Hippocampal formation (tissue), 2 donors: ENCODE measurements at places on chromosomes 1 and 21.

- no peak for DNase-seq
These were observed 10.4 kb upstream of the FCMR start for GRCh38 chr1:206932177-206932576.

GRCh38 chr21:28235169-28235895, 757.3 kb downstream of the LTN1 start:
- no peak for DNase-seq

DNA sequence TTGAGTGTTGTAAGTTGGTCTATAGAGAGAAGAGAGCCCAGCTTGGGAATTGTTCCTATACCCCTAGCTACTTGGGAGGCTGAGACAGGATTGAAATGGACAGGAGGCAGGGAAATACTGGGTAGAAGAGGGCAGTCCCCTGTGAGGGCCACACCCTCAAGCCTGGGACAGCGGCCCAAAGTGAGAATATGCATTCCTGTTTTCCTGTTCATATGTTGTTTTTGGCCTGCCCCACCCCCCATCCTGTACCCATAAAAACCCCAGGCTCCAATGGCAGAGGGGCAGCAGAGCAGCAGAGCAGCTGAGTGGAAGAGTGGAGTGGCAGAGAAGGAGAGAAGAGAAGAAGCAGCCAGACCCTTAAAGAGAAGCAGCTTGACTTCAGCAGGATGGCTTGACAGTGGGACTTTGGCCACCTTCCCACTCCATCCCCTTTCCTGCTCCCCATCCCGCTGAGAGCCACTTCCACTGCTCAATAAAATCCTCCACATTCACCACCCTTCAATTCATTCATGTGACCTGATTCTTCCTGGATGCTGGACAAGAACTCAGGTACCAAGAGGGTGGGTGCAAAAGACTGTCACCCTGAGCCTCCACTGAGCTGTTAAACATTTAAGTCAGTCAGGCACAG, 70.6 kb upstream of the PUM1 start:
- DNase-seq: no peak

DNA sequence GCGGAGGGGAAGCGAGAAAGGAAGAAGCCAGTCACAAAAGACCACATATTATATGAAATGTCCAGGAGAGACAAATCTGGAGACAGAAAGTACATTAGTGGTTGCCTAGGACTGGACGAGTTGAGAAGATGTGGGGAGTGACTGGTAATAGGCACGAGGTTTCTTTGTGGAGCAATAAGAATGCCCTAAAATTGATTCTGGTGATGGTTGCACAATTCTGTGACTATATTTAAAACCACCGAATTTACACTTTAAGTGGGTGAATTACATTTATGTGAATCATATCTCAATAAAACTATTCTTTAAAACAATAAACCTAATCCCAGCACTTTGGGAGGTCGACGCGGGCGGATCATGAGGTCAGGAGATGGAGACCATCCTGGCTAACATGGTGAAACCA, 63.1 kb downstream of the ZNF281 start:
- no peak for DNase-seq

DNA sequence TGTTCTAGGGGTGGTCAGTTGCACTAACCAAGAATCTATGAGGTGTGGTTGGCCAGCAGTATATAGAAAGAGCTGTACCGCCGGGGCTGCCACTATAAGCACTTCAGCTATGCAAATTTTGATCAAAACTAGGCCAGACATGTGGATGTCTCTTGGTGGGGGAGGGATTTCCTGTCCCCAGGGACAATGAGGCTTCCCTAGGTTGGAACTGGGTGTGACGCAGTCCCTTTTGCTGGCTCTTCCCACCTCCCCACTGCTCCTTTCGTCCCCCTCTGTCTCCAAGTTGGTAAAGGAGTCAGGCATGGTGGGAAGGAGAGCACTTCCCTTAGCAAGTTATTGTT, 13.6 kb downstream of the SDCCAG8 start:
- DNase-seq: no peak

- DNase-seq: no peak
These were observed 425.3 kb downstream of the DUSP10 start for GRCh38 chr1:221316491-221317056.

DNA sequence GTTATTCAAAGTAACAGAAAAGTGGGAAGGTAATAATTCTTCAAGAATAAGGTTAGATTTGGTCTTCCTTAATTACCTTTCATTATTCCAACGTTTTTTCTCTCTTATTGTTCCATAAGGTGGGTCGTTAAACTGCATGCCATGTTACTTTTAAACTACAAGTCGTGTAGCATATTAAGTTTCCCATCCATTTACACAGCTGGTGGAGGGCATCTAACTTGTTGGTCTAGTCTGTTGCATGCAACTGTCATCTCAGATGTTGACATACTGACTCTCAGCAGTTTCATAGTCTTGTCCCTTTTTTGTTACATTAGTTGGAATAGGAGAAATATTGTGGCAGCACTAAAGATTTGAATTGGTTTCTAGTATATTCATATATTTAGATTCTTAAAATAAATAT, 54.6 kb upstream of the BMP8A start:
- no peak for DNase-seq

DNA sequence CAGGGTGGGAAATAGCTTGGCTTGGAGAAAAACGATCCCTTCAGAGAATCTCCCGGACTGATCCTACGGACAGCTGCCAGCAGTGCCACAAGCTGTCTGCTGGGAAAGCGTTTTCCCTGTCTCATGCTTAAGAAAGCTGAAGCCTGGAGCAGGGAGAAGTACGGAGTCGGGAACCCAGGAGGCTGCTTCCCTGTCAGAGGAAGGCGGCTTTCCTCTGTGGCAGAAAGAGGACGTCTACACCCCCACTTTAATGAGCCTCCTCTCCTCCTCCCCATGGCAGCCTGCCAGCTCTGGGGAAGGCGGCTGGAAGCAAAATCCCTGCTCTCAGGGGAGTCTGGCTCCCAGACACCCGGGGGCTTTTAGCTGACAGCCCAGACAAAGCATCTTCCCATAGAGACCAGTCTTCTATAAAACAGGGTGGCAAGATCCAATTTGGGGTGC, 7.3 kb downstream of the KIF21B start:
- peak; percentile 51 for DNase-seq

- DNase-seq: no peak
These were observed 151.2 kb downstream of the PTBP2 start for GRCh38 chr1:96872757-96873156.

- no peak for DNase-seq
These were observed 55.5 kb upstream of the ZC3H11B start for GRCh38 chr1:219668446-219668845.

DNA sequence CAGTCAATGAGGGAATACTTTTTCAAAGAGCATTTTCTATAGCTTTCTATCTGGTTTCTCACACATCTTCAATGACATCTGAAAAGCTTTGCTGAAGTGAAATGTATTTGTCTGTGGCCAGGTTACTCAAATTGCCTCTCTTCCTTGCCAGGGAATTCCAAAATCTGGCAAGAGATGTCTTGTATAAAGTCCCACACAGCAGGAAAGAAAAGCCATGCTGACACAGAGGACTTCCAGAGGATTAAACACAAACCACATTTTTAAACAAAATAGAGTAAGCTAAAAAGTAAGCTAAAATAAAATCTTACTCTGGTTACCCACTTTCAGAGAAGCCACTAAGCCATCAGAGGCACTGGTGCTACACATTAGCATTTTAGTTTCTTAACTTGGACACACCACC, 93.1 kb upstream of the BCAR3 start:
- DNase-seq: no peak

GRCh38 chr1:41122851-41123518, 101.5 kb upstream of the SLFNL1 start:
- DNase-seq: no peak

DNA sequence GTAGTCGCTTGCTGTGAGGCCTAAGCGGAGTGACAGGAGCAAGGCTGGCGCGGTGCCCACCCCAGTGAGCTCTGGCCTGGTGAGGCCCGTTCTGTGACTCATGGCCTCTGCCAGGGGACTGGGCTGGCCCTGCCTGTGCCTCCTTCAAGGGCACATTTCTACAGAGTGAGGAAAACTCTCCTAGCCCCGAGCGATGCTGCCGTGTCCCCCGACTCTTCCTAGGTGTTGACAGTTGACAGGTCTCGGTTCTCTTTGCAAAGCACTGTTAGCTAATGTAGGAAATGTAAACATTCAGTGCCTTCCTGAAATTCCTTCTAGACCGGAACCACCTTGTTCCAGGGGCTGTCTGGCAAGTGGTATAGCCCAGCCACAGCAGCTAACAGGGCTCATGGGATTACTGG, 43.9 kb downstream of the ABCG1 start:
- DNase-seq: peak; percentile 34

GRCh38 chr21:27564684-27565301, 597.9 kb upstream of the ADAMTS5 start:
- peak; percentile 36 for DNase-seq

- no peak for DNase-seq
These were observed 108.7 kb downstream of the LTN1 start for GRCh38 chr21:28883931-28884330.

DNA sequence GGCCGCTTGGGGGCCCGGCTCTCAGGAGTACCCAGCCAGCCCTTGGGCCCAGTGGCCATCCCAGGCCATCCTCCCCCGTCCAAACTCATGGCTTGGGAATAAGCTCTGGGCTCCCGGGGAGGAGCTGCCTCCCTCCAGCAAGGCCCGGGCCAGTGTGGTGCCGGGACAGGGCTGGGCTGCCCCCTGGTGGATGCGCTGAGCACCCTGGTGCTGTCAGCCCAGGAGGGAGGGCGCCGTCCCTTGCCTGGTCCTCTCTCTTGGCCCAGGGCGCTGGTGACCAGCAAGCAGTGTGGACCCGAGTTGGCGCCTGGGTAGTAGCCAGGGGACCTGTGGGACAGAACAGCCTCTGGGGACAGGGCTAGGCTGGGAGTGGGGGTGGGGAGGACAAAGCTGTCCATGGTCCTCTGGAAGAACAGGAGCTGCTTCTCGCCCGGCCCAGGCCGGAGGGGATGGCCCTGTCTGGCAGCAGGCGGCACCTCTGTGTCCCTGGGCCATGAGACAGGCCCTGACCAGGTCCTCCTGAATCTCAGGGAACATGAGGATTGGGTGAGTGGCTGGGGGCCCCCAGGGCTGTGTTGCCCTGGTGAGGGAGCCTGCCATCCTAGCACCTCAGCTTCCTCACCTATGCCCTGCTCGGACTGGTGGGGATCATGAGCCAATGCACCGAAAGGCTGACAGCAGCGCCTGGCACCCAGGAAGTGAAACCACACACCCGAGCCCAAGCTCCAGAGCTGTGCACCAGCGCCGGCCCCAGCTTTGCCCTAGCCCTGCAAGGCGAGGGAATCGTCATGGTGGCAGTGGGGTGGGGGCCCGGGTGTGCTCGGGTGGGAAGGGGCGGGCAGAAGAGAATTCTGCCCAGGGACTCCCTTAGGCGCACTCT, 9.4 kb downstream of the MORN1 start:
- DNase-seq: peak; percentile 63

- DNase-seq: peak; percentile 19
These were observed 361.5 kb upstream of the ZP4 start for GRCh38 chr1:238252033-238252802.

GRCh38 chr1:33377013-33377412, 53.9 kb downstream of the PHC2 start:
- no peak for DNase-seq

GRCh38 chr1:160206036-160206389, 829 bp downstream of the PEA15 start:
- no peak for DNase-seq

DNA sequence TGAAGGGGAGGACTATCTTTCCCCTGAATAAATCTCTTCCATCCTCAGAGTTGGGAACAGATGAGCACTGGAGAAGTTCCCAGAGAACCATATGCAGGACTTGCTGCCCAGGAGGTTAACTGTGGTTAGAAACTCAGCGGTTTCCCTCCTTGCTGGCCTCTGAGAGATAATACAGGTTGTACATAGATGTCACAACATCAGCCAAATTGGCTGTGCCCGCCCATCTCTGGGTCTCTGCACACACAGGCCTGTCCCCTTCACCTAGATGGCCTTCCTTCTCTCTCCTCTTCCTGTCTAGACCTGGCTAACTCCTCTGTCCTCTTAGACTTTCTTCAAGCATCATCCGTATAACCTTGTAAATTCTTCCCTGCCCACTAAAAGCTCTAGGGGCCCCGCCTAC, 5.7 kb downstream of the RGS5 start:
- DNase-seq: no peak

GRCh38 chr1:24216276-24217074, 29.4 kb upstream of the IFNLR1 start:
- no peak for DNase-seq

DNA sequence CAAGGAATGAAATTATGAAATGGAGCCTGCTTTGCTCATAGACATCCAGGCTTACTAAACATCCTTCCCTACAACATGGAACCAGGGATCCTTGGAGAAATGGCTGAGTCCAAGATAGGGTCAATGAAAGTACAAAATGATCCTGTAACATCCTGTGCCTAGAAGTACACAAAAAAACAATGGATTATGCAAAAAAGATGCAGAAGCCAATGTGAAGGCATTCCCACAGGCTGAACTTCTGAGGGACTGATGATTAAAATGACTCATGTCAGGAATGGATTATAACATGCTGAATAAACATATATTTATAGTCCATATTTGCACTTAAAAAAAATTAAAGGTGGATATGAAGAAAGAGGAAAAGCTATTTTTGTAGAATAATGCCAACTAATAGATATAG, 10.4 kb upstream of the HOOK1 start:
- DNase-seq: no peak

DNA sequence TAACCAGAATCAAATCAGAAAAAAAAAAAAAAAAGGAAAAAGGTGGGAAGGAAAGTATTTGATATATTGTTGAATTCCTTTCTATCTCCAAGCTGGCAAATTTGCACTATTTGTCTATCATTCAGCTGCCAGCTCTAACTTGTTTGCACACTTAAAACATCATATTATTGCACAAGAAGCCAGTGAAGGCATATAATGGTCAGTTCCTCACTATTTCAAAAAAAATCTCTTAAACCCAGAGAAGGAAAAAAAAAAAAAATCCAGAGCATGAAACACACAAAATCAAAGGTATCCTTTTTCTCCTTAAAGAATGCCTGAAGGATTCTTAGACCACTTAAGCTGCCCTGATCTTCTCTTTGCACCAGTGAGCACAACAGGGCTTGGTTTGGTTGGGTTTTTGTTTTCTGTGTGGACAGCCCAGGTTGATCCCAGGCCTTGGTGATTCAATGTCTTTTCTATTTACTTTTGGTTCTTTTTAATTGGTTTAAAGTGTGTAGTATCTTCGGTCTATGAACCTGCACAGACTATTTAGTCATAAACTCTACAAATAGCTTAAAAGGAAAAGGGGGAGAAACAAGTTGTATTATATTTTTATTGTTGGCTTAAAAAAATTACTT, 40.2 kb downstream of the DUSP10 start:
- no peak for DNase-seq

DNA sequence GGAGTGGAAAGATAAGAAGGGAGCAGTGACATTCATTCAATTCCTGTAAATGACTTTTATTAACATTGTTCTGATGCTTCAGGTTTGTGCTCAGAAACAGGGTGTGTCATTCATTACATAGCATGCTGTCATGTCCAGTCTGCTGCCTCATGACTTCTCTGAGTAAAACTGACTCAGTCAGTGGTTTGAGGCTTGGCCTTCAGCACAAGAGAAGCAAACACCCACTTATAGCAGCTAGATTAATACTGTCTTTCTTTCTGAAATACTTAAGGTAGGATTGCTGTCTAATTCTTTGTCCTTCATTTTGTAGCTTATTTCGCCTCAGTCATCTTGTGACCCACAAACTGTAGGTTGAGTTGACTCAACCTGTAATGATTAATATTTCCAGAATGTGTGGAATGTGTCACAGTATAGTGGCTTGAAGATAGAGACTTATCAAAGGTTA, 32.9 kb downstream of the RASAL2 start:
- no peak for DNase-seq
